ENCODE measurements at places on chromosomes 16 and 17. TPM values are rescaled to one million over a fixed set of nuclear protein-coding genes. Genes with fewer than 3 reads are reported as not detected.

SCARF1 gene
- 1.3 TPM for total RNA-seq

TPSD1 gene
- total RNA-seq, result not detected

DNASE1 gene
- total RNA-seq, result 5.8 TPM

TBC1D3I gene
- 0.09 TPM for total RNA-seq

PMP22 gene
- total RNA-seq, result 111 TPM

CD68 gene
- 4.9 TPM for total RNA-seq

ABI3 gene
- not detected for total RNA-seq

CHAD gene
- total RNA-seq, result not detected

ZG16B gene
- 1.4 TPM for total RNA-seq

LRRC46 gene
- total RNA-seq, result not detected

CRYM gene
- 2.0 TPM for total RNA-seq

FCSK gene
- total RNA-seq, result 8.9 TPM

ALDH3A1 gene
- total RNA-seq, result not detected

DPEP2 gene
- not detected for total RNA-seq

ENKD1 gene
- 14.1 TPM for total RNA-seq

Data from fibroblast of the aortic adventitia (primary cell).